ENCODE measurements at places on chromosomes 7 and 10.
A peak's percentile ranks its signal among the peaks of the same experiment; 100 is the strongest.

GRCh38 chr7:13028036-13028824 lies 340.8 kb downstream of the ARL4A start:
- DNase-seq = no peak

GRCh38 chr7:43868181-43868580 lies 1.1 kb downstream of the MRPS24 start:
- no peak for DNase-seq

GRCh38 chr10:79230328-79230830 lies 116.9 kb upstream of the PPIF start:
- DNase-seq = peak; percentile 65

DNA sequence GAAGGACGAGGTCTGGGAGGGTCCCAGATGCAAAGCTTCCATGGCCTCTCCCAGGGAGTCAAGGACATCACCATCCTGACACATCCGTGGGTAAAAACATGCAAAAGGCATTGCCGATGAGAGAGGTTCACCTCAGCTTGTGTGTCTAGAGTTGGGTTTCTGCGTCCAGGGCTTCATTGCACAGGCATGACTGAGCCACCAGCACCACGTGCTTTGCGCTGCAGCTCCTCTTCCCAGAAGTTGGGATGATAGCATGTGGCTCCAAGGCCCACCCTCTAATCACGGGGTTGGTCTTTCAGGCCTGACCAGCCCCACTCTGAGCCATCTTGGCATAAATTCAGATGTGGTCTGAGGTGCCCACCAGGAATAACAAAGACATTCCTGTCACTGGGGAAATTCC lies 7.1 kb upstream of the RASGEF1A start:
- no peak for DNase-seq

DNA sequence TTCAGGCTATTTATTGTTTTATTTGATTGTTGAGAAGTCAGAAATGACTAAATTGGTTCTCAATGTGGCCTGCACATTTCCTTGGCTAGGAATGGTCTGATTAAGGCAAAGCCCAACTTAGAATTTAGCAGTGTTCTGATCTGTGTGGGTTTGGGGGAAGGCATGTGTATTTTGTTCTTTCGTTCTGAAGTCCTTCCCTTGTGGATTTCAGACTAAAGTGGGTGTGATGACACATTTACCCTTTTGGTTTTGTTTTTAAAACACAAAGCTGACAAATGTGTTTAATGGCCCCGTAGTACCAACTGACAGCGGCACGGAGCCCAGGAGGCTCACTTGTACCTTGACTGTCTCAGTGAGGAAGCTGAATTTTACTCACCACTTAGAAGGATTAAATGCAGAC lies 452.3 kb upstream of the GALNT17 start:
- no peak for DNase-seq

DNA sequence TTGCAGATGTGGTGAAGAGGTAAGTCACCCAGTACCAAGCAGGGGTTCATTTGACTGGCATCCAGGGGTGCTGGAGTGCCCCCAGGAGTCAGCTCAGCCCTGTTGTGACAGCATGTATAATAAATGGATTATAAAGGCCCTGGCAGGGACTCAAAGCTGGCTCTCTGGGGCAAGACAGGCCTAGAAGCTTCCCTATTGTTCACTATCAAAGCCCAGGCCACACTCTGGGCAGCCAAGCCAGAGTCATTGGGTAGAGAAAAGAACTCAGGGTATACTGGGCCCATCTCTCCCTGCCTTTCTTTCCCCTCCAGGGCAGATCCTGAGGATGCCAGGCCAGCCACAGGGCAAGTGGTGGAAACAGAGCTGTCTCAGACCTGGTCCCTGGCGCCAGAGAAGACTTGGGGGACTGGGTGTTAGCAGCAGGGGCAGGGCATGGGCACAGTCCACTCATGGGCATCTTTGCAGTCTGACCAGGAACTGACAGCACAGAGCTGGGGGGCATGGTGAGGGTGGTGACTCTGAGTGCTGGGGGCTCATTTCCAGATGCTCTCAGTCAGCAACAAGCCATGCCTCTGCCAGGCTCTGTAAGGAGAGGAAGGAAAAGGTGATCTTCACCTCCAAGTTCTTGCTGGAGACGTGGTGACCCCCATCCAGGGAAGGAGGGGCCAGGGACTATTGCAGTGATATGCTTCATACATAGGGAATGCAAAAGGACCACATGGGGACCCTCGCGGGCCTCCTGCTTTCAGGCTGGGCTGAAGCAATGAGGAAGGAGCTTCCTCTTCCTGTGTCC lies 11.7 kb downstream of the RBP3 start:
- no peak for DNase-seq

- no peak for DNase-seq
These were observed 7.0 kb upstream of the ACTR3C start for GRCh38 chr7:150330211-150330885.

DNA sequence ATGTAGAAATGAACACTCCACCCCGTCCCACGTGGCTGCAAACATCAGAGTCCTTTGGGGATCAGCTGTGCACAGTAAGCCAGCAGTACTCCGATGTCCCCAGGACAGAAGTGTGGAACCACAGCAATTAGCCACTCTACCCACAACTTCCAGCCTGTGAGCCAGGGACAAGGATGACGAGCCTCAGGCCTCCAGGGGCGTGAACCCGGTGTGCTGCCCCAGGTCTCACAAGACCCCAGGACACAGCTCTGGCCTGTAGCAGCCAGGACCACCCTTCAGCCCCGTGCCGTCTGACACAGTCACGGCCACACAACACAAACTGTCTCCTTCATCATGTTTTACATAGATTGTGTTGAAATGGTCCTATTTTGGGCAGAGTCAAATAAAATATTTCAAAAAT lies 113.0 kb upstream of the DIP2C start:
- no peak for DNase-seq

DNA sequence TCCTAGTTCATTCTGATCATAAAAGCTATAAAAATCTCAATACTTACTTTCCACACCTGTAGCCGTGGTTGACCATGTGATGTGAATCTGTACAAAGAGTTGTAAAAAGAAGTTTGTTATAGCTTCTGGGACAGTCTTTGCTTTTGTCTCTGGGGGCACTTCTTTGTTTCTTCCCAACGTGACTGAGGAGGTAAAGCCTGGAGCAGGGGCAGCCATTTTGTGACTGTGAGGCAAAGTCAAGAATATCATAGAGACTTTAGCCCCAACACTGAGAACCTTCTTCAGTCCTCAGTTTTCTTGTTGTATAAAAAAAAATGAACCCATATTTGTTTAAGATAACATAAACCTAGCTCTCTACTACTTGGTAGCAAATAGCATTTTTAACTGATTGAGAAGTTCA lies 29.4 kb upstream of the LYZL1 start:
- no peak for DNase-seq

GRCh38 chr10:131354380-131354779 lies 42.9 kb upstream of the TCERG1L start:
- no peak for DNase-seq

DNA sequence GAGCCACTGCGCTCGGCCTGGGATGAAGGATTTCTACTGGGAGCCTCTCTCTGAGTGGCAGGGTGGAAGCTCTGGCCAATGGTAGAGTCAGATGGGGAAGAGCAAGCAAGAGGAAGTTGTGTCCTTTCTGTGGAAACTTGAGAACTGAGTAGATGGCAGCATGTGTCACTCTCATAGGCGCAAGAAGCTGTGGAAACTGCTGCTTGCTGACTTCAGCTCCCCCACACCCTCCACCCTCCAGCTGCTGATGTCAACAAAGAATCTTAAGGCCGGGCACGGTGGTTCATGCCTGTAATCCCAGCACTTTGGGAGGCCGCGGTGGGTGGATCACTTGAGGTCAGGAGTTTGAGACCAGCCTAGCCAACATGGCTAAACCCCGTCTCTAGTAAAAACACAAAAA lies 39.8 kb upstream of the SRGN start:
- DNase-seq = no peak

GRCh38 chr7:87475359-87476178 lies at the start of gene ABCB4:
TSS of gene ABCB4 (minus strand) at chr7:87475680. CDS start at chr7:87475465, 215 bp downstream.
- DNase-seq = peak; percentile 20

GRCh38 chr7:83658126-83658525 lies 9.2 kb upstream of the SEMA3E start:
- DNase-seq = no peak

GRCh38 chr7:78578686-78579085 lies 780.1 kb downstream of the PHTF2 start:
- DNase-seq = no peak

GRCh38 chr10:67015225-67015624 lies 89.4 kb downstream of the LRRTM3 start:
- DNase-seq = no peak

DNA sequence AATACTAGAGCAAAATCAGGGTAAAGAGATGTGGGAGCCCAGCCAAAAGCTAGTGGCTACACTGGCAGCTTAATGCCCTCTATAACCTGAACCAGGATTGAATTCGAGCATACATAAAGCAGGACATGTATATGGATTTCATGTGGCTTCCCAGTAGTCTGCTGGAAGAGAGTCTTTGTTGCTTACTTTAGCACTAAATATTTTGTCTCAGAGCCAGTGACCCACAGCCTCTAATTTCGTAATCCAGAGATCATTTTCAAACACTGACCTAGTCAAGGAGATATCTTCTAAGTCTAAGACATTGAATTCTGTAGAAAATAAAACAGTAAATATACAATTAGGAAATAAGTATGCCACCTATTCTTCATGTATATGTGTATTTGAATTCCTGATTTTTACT lies 64.2 kb upstream of the GNAI1 start:
- DNase-seq = no peak

DNA sequence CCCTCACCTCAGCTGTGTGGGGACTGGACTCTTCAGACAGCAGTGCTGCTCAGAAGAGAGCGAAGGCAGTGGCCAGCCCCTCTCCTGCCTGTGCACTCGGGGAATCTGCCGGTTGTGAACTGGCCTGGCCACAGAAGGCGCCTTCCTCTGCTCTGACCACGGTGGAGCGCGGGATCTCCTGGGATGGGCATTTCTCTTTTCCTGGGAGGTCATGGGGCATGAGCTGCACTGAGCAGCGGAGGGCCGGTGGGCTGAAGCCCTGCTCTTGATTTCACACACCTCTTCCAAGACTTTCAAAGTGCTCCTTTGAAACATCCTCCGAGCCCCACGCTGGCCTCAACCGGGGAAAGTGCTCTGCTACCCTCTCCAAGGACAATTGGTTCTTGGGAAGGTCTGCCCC lies 125.6 kb upstream of the FAM20C start:
- DNase-seq = no peak

GRCh38 chr10:76088008-76088407 lies 656.6 kb downstream of the LRMDA start:
- no peak for DNase-seq

DNA sequence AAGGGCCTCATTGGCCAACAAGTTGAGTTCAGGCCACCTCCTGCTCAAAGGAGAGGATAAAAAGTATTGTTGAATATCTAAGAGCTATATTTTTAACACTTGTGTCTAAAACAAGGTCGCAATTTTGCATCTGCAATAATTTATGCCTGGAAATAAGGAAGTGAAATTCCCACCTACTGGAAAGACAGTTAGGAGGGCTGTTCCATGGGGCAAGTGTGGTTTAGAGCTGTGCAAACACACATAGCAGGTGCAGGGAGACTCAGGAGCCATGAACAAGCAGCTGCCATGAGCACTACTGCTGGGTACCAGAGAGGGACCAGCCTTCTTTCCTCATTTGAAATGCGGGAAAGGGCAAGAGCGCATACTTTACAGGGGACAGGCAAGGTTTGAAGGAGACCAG lies 35.5 kb upstream of the IKZF1 start:
- no peak for DNase-seq

DNA sequence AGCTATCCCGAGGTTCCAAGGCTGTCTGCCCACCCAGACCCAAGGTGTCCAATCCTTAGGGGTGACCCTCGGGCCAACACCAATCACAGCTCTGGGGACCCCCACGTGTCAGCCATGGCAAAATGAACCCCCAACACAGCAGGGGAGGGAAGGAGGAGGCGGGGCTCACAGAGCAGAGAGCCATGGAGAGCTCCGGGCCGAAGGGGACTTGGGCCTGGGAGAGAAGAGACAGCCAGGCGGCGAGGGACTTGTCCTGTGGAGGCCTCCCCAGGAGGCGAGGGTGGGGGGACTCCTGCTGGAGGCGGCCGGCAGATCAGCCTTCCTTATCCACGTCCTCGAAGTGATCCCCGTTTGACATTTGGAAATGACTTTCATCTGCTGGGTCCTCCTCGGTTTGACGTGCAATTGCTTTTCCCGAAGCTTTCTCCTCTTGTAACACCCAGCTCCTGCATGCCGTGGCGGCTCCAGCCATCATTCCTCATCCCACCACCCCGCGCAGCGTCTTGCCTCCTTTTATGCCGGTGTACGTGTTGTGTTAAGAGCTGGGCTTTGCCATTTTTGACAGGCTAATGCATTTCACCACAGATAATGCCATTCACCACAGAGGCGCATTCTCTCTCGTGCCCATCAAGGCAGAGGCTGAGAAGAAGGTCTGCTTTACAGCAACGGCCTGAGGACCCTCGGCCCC lies 337.4 kb downstream of the DNAJB6 start:
- no peak for DNase-seq

DNA sequence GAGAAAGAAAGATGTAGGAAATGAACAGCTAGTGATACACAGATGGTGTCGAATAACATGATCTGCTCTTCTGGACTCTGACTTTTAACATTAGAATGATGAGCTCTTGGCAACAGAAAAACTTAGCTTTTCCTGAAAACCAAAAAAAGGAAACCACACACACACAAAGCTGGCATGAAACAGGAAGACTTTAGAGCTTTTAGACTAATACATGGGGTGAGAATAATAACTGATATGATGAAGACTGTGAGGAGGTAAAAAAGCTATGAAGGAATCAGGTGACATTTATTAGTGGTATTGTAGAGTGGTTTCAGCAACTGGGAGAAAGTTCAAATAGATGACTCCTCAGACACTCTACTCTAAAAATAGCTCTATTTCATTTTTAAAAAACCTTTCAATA lies 491.9 kb downstream of the PARD3 start:
- DNase-seq = no peak

DNA sequence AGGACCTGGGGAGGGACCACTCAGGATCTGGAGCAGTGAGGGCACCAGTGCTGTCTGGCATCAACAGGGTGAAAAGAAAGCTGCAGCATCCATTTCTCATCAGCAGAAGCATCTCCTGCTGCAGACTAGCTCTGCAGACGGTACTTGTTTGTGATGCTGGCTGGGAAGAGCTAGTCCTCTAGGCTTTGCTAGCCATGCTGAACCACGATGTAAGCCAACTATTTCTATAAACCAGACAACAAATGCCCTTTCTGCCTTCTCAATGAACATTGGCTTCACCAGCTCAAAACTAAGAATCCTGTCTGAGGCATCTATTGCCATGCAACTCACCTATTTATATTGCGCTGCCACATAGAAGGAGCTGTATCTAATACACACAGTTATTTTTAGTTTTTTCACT lies 65.6 kb downstream of the CTTNBP2 start:
- DNase-seq = no peak

DNA sequence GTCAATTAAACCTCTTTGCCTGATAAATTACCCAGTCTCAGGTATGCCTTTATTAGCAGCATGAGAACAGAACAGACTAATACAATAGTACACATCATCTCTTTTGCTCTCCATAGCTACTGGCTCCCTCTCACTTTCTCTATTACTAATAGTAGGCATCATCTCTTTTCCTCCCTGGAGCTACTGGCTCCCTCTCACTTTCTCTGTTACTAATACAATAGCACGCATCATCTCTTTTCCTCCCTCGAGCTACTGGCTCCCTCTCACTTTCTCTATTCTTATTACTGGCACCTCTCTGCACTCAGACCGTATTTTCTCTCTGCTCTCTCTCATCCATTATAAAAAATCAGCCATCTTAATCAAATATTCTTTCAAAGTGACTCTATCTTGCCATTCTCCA lies 37.1 kb downstream of the SLC25A13 start:
- no peak for DNase-seq

Data from NCI-H524 (cell line).